Renal cortical epithelial cell (primary cell): ENCODE measurements at places on chromosomes 4 and X.

DNA sequence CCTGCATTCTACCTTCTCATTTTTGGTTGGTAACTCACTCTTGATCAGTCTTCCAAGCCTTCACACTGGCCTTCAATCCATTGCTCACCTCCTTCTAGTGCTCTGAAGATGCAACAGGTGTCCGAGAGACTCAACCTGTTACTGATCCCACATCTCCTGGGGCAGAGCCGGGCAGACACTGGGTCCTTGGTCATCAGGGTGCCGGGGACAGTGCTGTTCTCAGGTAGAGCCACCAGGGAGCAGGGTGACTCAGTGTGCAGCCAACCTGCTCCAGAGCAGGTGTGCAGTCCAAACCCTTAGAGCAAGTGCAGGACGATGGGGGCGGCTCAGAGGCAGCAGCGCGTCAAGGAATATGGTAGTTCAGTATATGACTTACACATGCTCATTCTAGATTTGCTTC is 188.4 kb downstream of the DHX15 start:
- DNase-seq: no peak

DNA sequence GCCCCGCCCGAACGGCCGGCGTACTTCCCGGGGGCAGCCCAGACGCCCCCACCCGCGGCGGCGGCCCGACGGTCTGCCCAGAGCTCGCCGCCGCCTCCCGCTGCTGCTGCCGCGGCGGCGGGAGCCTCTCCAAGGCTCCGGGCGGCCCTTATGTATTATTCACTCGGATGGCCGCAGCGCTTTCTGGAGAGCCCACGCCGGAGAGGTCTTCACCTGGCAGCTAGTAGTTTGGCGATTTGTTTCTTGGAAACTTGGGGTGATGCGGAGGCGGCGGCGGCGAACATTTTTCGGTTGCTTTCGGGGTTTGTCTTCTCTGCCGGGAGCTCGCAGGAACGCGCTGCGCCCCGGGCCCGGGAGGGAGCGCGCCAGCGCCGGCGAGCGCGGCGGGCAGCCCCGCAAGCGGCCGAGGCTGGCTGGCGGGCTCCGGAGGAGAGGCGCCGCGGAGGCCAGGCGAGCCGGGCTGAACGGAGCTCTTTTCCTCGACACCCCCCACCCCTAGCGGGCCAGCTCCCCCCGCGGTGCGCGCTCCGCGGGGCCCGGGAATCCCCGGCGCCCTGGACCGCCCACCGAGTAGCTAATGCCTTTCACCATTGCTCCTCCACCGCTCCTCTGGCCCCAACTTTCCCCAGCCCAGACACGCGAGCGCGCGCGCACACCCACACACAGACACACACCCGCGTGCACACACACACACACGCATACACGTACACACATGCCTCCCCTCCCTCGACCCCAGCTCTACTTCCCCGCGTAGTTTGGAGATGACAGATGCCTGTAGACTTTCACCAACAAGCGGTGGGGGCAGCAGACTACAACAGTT is 113.5 kb downstream of the DHX15 start:
- peak; percentile 29 for DNase-seq

GRCh38 chr4:122046255-122046654 is 94.4 kb upstream of the TRPC3 start:
- no peak for DNase-seq

GRCh38 chrX:78213331-78213730 is 73.9 kb upstream of the TAF9B start:
- no peak for DNase-seq

DNA sequence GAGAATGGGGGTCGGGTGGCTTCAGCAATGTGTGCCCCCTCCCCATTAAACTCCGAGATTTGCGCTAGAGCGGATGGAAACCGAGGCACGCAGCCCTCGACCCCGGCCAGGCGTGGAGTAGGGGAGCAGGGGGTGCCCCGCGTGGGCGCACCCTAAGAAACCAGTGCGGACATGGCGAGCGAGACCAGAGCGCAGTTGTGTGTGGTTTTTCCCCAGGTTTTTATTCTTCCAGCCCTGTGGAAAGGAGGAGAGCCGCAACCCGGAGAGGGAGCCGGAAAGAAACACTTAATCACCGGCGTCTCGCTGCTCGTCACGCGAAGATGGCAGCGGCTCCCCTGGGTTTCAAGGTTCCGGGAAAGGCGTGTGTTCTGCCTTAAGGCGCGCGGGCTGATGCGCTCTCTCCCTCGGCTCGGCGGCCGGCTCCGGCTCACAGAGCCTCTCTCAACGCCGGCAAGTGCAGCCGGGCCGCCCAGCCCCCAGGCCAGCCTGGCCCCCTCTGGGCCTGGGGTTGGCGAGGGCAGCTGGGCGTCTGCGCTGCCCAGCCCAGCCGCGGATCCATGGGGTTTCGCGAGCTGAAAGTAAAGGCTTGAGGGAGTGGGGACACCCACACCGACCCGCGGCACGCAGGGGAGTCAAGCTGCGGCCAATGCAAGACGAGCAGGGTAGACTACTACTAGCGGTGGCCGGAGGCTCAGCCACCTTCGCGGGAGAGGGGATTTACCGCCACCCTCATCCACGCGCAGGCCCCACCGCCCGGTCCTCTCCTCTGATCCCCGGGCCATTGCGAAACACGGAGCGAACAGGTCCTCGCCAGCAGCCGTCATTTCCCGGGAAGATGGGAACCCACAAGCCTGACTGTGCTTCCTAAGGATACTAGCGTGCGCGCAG is 74.0 kb upstream of the BCOR start:
- DNase-seq: no peak

DNA sequence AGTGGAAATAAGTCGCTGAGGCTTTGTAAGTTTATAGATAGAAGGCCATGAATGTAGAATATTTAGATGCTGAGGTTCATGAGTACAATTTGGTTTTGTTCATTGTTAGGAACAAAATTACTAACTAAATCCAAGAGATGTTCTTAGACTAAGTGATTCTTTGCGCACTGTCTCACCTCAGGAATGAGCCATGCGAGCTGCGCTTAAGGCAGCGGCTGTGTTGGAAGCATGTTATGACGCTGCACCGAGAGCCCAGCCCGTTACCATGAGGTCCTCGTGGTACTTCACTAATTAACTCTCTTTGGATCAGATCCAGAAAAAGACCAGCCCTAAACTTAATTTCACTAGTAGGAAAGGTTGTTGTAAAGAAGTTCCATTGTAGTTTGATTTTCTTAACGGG is 166.2 kb downstream of the RAPGEF2 start:
- peak; percentile 47 for DNase-seq

DNA sequence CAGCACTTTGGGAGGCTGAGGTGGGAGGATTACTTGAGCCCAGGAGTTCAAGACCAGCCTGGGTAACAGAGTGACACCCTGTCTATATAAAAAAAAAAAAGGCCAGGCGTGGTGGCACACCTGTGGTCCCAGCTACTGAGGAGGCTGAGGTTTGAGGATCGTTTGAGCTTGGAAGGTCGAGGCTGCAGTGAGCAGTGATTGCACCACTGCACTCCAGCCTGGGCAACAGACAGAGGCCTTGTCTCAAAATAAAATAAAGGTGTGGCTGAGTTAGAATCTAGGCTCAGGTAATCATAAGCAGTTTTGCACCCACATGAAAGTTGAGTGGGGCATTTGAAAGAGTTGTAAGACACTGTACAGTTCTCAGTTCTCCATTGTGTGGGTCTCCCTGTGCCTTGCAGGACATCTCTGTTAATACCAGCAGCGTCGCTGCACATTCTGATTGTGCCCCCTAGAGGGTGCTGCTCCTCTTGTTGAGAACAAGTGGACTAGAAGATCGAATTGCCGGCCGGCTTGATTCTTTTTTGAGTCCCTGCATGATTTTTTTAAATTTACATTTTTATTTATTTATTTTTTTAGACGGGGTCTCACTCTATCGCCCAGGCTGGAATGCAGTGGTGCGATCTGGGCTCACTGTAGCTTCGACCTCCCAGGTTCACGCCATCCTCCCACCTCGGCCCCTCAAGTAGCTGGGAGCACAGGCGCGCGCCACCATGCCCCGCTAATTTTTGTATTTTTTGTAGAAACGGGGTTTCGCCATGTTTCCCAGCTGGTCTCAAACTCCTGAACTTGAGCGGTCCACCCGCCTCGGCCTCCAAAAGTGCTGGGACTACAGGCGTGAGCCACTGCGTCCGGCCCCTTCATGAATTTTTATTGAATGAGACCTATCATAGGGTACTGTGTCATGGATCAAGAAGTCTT is 73.6 kb upstream of the RBMX start:
- peak; percentile 61 for DNase-seq

- no peak for DNase-seq
These were observed 19.4 kb upstream of the PRSS12 start for GRCh38 chr4:118372251-118372650.

- DNase-seq: peak; percentile 57
These were observed 122.3 kb upstream of the TBL1X start for GRCh38 chrX:9342561-9343051.

DNA sequence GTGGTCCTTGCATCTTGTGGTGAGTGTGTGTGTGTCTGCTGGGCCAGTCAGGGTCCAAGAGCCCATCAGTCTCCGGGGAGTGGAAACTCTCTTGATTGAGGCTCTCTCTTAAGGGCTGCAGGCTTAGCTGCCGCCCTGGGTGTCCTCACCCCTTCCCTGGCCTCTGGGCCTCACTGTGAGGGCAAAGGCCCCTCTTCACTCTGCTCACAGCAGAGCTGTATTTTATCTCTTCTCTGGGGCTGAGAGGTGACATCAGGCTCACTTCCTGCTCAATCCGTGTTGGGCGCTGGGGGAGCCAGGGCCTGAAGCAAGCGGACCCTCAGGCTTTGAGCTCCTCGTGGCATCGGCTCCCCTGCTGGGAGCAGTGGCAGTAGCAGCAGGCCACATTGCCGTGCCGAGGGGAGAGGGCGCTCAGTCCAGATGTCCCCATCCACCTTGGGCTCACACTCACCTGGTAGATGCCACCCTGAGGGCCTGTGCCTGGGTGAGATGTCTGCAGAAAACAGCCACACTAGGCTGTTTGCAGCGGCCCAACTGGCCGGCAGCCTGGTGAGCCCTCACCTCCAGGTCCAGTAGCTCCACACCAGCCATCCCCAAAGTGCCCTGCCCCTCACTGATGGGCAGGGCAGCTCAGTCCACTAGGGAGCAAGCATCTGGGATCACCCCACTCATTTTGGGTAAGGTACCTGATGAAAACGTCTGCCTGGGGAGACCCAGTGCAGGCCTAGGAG is 24.7 kb upstream of the PRPS1 start:
- no peak for DNase-seq

GRCh38 chr4:68299492-68300457 is 50.1 kb downstream of the YTHDC1 start:
- DNase-seq: no peak

DNA sequence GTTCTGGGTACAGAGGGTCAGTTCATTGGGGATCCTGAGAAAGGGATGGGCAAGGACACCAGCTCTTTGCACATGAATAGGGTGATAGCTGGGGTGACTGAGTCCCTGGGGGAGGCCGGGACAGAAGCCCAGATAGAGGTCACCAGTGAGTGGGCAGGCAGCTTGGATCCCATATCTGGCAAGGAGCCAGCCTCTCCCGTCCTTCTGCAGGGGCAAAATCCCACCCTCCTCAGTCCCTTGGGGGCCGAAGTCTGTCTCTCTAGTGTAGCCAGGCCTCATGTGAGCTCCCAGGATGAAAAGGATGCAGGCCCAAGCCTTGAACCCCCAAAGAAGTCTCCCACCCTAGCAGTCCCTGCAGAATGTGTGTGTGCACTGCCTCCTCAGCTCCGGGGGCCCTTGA is 16.9 kb upstream of the GAGE10 start:
- no peak for DNase-seq

- DNase-seq: peak; percentile 42
These were observed 2.4 kb downstream of the LONRF3 start for GRCh38 chrX:118976599-118977340.

- no peak for DNase-seq
These were observed 1102.8 kb upstream of the INTU start for GRCh38 chr4:126529997-126530396.

DNA sequence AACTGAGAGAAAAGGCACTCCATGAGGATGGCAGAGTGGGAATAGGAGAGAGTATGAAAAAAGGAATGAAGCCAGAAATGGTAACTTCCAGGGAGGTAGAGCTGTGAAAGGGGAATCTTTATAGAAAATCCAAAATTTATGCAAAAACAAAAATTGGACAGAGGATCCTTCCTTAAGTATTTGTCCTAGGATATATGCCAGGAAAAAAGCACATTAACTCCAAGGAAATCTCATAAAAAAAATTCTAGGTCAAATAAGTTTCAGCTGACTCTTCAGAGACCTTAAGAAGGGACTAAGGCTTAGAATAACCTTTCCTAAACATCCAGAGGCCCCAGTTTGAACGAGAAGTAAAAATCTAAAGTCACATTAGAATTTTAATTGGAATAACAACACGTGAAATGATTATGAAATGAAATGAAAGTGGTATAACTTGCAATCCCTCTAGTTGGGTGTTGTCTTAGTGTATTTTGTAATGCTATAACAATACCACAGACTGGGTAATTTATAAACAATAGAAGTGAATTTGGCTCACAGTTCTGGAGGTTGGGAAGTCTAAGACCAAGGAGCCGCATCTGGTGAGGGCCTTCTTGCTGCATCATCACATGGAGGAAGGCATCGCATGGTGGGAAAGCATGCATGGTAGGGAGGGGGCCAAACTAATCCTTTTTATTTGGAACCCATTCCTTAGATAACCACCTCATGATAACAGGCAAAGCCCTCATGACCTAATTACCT is 145.4 kb upstream of the RXFP1 start:
- DNase-seq: no peak
